Stimulated activated CD4-positive, alpha-beta T cell treated with anti-CD3 and anti-CD28 coated beads, Interleukin-15, amount 100 ng/mL, for 1 hour (primary cell): ENCODE measurements at places on chromosomes 2 and 18.
A peak's percentile ranks its signal among the peaks of the same experiment; 100 is the strongest.

- DNase-seq = no peak
Observed at GRCh38 chr18:78662879-78663278, 316.7 kb upstream of the SALL3 start.

DNA sequence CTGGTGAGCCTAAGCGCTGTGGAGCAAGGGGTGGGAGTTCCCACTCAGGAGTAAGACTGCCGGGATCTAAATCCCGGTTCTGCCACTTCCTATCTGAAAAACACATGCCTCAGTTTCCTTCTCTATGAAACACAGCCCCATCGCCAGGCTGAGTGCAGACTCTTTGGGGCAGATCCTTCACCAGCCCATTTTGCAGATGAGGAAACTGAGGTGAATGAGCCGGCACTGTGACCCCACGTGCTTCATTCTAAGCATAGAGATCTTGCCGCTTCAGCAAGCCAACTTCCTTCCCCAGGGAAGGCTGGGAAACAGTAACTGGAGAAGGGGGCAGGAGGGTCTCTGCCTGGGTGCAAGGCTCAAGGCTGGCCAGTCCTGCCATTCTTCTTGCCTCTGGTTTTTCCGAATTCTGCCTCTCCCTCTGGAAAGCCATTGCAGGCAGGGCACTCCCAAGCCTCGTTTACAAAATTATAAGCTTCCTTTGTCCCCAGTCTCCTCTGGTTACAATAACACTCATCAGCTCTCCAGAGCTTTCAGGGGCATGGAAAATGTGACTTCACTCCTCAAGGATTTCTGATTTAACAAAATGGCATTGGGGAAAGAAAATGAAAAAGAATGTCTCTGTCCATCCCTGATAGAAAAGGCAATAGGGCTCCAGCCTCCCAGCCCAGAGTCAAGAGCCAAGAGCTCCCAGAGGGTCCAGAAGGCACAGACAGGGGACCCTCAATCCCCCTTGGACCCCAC, 249.2 kb downstream of the TNS1 start:
- DNase-seq = no peak

DNA sequence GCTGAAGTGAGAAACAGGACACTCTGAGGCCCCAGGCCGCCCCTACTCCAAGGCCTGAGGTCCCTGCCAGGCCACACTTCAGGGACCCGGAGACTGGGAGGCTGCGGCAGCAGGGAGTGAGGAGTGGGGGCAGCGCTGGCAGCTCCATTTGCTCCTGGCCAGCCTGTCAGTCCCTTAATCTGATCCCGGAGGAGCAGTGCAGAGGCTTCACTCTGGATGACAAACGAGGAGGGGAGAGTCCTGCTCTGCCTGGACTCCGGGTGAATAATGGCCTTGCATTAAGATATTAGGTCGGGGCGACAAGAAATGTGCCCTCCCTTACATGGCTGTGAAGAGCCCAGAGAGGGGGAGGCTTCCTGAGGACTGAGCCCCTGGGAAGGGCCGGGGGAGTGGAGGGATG, 14.3 kb upstream of the PRSS56 start:
- DNase-seq = no peak

GRCh38 chr2:231371430-231372054, 24.0 kb upstream of the B3GNT7 start:
- DNase-seq = no peak

DNA sequence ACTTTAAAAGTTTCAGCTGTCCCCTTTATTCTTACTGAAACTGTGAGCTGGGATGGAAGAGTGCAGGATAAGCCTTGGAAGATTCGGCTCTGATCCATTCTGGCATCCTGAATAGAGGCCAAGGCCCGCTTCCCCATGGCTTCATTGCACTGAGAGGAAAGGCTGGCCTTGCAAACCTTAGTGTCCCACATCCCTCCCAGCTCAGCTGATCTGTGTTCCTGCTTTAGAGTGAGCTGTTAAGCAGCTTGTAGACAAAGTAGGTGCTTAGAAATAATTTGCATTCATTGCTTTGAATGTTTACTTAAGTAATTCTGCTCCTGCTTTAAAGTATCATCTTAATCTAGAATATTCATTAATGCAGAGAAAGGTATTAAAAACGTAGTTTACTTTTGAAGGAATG, 169.6 kb upstream of the BOD1L2 start:
- DNase-seq = no peak

- no peak for DNase-seq
Observed at GRCh38 chr2:173307293-173307692, 47.4 kb upstream of the CDCA7 start.

- DNase-seq = peak; percentile 1
Observed at GRCh38 chr2:231780123-231780908, 766 bp downstream of the PDE6D start.
